ENCODE measurements at places on chromosomes 11 and 22.

DNA sequence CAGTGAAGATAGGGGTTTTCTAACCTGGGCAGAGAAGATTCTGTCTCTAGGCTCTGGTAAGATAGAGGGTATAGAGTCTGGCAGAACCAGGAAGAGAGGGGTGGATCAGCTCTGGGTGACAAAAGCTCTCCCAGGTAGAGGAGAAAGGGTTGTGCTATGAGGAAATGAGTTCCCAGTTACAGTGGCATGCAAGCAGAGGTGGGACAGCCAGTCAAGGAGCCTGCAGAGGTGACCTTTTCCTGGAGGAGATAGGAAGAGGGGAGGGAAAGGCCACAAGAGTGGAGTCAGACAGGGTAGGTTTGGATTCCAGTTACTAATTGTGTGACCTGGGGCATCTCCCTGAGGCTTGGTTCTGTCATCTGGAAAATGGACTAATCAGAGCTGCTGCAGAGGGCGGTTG, 3.4 kb upstream of the CAPN5 start:
- no peak for DNase-seq

- DNase-seq = no peak
These were observed 36.7 kb downstream of the PPFIA1 start for GRCh38 chr11:70307176-70307575.

DNA sequence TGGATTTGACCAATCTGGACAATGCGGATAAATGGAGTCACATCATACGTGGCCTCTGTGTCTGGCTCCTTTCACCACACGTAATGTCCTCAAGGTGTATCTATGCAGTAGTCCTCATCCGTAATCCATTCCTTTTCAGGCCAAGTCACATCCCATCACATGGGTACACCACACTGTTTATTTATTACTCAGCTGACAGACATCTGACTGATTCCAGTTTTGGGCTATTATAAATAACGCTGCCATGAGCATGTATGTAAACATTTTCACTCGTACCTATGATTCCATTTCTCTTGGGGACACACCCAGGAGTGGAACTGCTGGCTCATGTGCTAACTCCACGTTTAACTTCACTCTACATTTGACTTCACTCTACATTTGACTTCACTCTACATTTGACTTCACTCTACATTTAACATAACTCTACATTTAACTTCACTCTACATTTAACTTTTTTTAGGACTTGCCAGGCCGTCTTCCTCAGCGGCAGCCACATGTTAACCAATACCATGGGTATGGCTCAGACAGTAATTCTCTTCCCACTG, 52.1 kb downstream of the SHANK2 start:
- DNase-seq = no peak

DNA sequence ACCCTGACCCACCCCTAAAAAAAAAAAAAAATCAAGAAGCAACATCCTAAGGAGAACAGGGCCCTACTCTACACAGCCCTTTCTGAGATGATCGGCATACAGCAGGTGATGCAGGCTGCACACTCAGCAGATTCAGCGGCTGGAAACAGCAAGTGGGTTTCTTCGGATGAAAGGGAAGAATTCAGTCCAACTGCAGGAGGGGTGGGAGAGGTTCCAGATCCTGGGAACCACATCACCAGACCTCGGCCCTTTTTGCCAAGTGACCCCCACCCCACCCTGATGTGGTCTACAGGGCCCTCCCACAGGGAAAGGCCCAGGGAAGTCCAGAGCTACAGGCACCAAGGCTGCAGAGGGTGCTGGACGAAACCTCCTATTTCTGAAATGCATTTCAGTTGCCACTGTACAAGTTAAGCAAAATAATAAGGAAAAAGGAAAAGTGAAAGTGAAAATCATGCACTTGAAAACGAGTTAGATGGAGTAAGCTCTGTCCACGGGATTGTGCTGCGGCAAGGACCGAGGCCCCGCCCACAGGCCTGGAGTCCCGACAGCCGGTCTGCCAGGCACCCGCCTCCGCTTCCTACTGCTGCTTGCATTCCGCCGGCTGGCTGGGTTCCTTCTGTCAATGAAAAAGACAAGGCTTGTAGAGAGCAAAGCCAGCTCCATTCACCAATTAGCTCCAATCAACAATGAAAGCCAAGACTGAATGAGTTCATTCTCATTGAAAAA, 16.0 kb upstream of the PHLDA2 start:
- no peak for DNase-seq

DNA sequence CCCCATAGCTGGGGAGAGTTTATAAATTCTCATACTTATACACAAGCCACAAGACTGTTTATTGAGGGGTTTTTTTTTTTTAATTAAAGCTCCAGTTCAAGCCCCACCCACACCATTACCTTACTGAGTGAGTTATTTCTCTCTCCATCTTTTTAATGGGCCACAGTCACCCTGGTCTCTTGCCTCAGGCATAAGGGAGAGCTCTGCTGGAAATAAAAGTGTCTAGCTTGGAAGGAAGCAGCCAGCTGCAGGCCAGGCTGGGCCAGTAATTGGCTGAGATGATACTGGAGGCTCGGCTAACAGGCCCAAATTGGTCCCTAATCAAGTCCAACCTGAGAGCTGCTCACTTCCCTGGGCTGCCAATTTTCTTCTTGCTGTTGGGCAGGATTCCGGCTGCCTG, 174.1 kb downstream of the INSC start:
- no peak for DNase-seq

DNA sequence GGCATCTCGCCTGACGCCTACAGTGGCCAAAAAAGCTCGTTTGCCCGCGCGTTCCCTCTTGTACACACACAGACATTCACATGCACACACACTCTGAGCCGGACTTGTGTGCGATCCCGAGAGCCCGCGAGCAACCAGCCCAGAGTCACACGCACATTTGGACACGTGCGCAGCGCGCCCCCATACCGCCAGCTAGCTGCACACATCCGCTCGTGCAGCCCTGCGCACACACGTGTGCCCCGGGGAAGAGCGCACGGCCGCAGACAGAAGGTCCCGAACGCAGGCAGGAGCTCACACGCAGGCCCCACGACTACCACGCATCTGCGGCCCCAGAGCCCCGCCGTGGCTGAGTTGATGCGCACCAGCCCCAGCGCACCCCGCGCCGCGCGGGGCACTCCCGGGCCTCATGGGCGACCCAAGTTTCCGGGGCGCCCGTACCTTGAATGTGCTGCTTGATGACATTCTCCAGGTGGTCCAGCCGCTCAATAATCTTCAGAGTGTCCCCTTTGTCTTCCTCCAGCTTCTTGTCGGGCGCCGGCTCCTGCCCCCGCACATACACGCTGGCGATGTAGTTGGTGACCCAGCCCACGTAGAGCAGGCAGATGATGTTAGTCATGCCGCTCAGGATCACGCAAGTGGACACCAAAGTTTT, 758 bp downstream of the GALNT18 start:
- DNase-seq = peak; percentile 54

- DNase-seq = no peak
These were observed 22.3 kb downstream of the TMEM123 start for GRCh38 chr11:102430158-102430836.

GRCh38 chr11:23473782-23474181, 613.5 kb upstream of the CCDC179 start:
- no peak for DNase-seq

DNA sequence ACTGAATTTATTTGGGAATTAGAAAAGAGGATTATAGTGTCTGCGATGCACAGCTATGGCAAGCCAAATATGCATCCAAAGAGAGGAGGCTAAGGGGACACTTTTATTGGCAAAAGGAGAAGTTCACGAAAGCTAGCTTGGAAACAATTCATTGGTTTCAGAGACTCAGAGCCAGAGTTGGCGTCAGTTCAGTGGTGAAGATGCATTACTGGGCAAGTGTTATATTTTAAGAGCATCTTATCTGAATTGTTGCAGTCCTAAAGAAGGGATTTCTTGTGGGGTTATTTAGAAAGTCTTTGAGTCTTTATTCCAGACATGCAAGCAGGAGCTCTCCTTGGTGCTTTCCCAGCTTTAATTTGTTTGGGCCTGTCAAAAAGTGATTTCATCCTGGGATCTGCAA, 15.0 kb downstream of the CLDN5 start:
- DNase-seq = no peak

DNA sequence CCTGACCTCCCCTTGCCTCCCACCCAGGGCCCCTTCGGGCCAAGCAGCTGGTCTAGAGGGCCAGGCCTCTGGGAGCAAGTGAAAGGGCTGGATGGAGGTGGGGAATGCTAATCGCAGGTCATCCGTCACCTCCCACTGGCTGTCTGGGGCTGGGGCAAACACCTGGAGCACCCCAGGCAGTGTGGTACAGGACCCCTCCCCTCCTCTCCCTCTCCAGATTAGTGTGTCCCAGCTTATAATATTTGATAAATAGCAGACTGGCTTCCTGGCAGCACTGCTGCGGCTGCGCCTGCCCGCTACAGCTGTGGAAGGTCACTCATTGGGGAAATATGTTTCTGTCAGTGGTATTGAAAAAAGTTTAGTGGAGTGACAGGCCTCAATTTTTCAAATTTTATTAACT, 90.7 kb upstream of the PHOX2A start:
- no peak for DNase-seq

All from NCI-H526 treated with DMSO at 0.1 percent for 48 hours (cell line).